Right ventricle myocardium inferior (tissue), 1 donor: ENCODE measurements at places on chromosomes 4 and X.

DNA sequence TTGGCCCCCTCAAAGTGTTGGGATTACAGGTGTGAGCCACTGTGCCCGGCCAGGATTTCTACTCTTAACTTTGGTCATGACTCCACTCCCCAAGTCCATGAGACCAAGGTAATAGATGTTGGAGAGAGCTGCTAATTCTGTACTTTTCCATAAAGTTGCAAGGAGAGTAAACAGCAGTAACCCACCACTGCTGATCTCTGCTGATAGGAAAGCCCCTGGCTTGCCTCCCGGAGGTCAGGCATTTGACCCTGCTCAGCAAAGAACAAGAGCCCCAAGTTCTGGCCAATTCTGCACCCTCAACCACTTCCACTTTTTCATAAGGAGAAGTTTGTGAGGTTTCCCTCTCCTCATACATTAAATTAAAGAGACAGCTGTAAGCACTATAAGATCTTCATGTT, 143.0 kb downstream of the RASL11B start:
- DNase-seq, result no peak

DNA sequence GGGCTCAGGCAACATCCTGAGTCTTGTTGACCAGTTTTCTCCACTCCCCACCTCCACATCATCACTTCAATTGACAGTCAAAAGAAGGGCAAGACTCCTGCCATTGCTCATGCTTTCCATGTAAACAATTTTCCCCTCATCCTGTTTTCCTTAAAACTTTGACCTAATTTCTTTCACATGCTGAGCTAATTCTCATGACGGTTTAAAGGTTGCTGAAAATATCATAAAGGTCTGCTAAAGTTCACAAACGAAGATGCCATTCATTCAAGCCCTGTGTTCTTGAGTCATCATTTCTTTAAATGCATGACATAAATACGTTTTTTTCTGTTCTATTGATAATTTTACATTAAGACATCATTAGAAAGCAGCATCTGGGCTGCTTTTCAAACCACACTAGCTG, 353.9 kb downstream of the NKX6-1 start:
- no peak for DNase-seq

DNA sequence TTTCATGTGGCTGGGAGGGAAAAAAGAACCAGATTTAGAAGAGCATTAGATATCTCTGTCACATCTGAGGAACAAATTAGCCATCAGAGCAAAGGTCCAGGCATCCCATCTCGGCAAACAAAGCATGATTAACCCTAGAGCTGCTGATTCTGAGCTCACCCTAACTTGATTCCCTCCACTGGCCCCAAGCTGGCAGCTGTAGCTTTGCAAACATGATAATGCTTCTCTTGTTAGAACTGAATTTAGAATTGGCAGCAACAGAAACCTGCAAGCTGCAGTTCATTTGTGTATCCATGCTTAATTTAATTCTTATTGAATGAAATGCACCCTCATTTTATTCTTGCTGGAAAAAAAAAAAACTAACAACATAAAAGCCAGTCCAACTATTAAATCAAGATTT, 289.2 kb downstream of the IL1RAPL1 start:
- DNase-seq, result no peak

DNA sequence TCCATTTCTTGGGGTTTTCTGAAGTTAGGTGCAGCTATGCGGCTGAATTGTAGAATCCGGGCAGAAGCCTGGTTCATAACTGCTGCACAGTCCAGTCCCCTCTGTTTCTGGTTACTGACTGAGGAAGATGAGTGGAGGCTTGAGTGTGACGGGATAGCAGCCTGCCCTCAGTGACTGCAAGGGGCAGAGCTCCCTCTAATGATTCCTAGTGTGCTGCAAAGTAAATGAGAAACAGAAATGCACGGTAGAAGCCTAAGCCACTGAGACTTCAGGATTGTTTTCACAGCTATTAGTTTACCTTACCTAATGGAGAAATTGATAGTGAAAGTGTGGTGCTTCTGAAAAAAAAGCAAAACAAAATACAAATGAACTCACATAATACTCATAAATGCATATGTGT, 189.2 kb downstream of the GPM6A start:
- no peak for DNase-seq

DNA sequence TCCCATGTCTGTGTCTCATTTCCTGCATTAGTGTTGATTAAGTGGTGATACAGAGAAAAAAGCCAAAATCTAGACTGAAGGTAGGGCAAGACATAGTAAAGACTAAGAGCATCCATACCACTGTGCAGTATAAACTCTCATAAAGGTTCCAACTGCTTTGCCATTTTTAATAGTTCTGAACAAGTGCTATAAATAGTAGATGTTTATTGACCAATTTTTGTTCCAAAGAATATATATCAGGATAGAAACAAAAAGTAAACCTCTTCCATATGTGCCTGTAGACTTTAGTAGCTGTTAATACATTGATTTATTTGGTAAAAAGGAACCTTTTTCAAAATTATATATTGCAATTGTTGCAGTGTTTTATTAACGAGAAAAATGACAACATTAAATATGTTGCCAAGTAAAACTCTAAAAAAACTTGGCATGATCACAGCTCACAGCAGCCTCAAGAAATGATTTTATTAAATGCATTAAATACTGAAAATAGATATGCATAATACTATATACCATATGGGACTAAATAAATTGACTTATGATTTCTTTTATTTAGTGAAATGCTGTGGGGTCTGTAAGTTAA, 22.3 kb upstream of the AASDH start:
- no peak for DNase-seq

GRCh38 chr4:71526637-71527406, 188.0 kb downstream of the SLC4A4 start:
- DNase-seq, result no peak

DNA sequence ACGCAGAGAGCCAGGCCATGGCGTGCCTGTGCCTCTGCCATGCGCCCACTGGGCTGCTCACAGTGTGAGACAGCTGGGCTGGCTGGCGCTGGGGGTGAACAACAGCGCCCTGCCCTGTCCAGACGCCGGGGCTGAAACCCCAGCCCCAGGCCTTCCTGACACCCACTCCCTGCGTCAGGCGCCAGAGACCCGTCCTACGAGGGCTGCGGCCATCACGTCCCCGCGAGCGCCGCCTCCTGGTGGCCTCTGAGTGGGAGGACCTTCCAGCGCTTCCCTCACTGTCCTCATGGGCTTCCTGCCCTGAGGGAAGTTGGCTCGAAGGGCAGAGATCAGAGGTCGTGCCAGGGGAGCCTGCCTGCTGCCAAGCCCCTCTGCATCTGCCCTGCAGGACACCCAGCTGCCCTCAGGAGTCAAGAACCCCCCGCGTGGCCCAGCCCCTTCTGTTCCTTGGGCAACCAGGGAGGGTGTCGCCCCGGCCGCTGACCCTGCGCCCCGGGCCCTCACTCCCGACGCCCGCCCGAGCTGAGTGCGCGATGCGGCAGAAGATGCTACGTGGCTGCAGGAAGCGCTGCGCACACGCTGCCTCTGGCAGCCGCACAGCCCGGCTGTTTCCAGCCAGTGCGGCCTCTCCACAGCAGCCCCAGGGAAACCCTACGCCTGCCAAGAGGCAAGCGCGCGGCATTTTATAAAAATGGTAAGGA, 16.2 kb downstream of the NELFA start:
- no peak for DNase-seq

DNA sequence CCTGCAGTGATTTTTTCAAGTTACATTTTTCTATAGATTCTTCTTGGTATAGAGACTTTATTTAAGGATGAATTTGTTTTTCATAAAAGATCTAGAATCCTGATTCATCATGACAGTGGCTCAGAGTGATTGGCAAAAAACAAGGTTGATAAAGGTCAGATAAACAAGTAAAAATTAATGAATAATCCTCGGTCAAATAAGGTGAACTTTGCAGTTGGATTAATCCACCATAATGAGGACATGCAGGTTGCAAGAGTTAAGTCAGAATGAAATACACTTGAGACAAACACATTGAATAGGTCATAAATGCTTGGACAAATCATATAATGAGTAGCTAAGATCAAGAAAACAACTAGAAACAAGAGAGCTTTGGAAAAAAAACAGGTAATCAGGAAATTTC, 22.9 kb upstream of the UGT2B7 start:
- no peak for DNase-seq

DNA sequence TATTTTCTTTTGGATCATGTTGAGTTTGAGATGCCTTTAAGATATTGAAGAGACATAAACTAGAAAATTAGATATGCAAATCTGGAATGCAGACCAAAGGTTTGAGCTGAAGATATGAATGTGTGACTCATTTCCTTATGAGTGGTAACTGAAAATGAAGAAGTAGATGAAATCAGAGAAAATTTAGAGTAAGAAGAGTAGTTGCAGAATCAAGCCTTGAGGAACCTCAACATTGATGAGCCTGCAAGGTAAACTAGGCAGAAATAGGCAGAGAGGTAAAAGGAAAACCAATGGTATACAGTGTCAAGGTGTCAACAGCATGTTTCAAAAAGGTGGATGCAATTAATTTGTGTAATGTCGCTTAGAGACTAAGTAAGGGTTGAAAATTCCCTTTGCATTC, 142.8 kb downstream of the MOSPD2 start:
- DNase-seq, result no peak

DNA sequence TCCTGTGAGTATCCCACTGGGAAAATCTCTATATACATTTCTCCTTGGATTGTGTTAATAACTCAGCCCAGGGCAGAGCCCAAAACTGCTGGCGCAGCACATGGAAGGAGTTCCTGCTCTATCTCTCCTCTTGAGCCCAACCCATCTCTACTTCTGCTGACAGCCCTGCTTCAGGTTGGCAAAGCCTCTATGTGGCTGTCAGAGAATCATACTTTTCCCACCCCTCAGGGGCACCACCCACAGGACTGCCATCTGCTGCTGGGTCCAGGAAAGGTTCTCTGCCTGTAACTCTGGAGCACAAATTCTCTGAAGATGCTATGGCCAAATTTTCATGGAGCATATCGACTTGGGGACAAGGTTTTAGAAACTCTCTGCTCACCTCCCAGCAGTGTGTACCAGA, 278.5 kb upstream of the EMCN start:
- DNase-seq, result no peak

DNA sequence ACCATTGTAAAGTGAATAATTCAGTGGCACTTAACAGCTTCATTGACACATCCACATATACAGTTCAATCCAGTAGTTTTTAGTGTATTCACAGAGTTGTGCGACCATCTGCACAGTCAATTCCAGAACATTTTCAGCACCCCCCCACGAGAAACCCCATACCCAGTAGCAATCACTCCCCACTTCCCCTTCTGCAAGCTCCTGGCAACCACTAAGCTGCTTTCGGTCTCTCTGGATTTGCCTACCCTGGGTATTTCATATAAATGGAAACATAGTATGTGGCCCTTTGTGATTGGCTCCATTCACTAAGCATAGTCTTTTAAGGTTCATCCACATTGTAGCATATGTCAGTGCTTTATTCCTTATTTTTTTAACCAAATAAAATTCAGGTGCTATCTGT, 10.0 kb downstream of the MSL3 start:
- no peak for DNase-seq

GRCh38 chrX:39212456-39212855, 411.2 kb downstream of the MID1IP1 start:
- DNase-seq, result no peak

- DNase-seq, result no peak
These were observed 34.4 kb upstream of the ANXA3 start for GRCh38 chr4:78517050-78517652.

- no peak for DNase-seq
These were observed 59.1 kb downstream of the SCD5 start for GRCh38 chr4:82739287-82740190.

- DNase-seq, result no peak
These were observed 111.3 kb downstream of the ZNF674 start for GRCh38 chrX:46433892-46434291.

- DNase-seq, result no peak
These were observed 93.6 kb upstream of the FTHL17 start for GRCh38 chrX:31165241-31166035.

DNA sequence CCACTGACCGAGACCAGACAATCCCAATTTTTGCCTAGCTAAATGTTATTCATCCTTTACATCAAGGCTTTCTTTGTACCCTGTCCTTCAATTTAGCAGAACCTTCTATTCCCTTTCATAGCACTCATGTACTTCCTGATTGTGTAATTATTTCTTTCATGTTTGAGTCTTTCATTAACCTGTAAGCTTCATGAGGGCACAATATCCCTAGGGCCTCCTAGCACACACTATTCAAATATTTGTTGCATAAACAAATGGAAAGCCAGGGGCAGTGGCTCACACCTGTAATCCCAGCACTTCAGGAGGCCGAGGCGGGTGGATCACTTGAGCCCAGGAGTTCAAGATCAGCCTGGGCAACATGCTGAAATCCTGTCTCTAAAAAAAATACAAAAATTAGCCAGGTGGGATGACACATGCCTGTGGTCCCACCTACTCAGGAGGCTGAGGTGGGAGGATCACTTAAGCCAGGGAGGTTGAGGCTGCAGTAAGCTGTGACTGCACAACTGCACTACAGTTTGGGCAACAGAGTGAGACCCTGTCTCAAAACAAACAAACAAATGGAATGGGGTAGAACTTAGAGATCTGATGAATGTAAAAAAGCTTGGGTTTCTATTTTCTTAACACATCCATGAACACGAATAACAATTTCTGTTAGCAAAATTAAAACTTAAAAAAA, 59.0 kb downstream of the SAT1 start:
- DNase-seq, result no peak

GRCh38 chr4:99100876-99101275, 12.3 kb upstream of the ADH5 start:
- no peak for DNase-seq

DNA sequence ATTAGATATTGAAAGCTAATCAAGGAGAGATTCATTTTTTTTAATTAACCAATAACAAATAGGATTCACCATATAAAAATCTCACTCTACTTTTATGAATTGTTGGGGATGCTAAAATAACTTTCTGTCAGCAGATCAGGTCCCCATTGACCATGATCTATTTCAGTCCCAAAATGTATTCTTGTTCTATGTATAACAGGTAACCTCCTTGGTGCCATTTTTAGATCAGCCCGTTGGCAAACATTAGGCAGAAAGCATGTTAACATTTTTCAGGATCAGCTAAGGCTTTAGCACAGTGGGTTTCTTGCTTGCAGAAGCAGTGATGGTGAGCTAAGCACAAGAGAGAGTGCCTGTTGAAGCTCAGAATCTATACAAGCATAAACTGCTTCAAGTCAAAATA, 40.8 kb upstream of the COX7B2 start:
- DNase-seq, result no peak

DNA sequence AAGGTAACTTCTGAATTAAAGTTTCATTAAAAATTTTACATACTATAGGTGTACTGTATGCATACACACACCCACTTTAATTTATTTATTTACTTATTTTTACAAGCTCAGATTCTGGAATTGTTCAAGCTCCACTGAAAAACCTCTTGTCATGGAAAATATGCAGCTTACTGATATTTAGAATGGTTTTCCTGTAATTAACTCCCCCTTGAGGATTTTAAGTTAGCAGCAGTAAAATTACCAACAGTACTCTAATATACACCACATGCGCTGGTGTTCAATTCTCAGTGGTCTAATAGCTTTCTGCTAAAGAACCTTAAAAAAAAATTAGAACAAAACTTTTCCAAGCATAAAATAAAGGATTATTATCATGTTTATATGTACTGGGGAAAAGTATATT, 12.0 kb downstream of the MAB21L2 start:
- no peak for DNase-seq
